ENCODE measurements at places on chromosomes 2 and 18. TPM values are rescaled to one million over a fixed set of nuclear protein-coding genes. Genes with fewer than 3 reads are reported as not detected.

GRCh38 chr18:76823161-76823538, 793 bp downstream of the ZNF236 start:
- no peak for DNase-seq

GRCh38 chr2:103010306-103010705, 248.5 kb downstream of the TMEM182 start:
- DNase-seq = no peak

- no peak for DNase-seq
These were observed 28.9 kb downstream of the PPP1CB start for GRCh38 chr2:28780496-28780895.

- no peak for DNase-seq
These were observed 179.7 kb downstream of the ICOS start for GRCh38 chr2:204116159-204116792.

DNA sequence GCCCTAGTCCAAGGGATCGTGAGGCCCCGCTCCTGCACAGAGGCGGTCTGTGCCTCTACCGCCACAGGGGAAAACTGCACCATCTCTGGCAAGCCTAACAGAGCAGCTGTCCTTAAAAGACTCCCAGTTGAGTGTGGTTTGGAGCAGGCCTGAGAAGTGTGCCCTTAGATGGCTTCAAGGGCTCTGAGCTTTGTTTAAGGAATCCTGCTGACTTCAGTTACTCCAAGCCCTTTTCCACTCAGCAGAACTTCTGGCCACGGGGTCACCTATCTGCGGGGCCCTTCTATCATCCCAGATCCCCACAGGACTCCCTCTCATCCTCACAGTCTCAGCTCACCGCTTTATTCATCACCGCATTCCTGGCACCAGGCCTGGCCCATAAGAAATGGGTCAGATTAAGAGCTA, 131.5 kb downstream of the CCDC74A start:
- DNase-seq = no peak

GRCh38 chr2:70049255-70049654, 38.0 kb upstream of the PCBP1 start:
- DNase-seq = no peak

GRCh38 chr2:37683921-37684780, 12.7 kb upstream of the CDC42EP3 start:
- DNase-seq = peak; percentile 75

GRCh38 chr2:148998165-148998830, 40.2 kb upstream of the LYPD6B start:
- DNase-seq = no peak

DNA sequence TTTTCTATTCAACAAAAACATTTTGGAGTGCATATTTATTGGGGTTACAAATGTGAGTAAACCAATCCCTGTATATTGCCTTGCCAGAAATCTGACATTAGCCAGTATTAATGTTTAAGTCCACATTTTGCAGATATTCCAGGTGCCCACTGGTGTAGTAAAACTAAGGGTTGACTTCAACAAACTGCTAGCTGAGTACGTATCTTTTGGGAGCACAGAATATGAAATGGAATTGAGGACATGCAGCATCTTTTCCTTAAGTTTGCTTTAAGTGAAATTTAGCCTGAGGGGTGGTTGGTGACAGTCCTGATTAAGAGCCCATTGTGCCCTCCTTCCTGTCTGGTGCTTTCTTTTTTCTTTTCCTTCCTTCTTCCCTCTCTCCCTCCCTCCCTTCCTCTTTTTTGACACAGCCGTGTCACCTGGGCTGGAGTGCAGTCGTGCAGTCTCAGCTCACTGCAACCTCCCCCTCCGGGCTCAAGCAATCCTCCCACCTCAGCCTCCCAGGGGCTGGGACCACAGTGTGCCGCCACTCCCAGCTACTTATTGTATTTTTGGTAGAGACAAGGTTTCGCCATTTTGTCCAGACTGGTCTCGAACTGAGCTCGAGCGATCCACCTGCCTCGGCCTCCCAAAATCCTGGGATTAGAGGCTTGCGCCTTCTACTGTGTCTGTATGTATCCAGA, 1.6 kb downstream of the NUP35 start:
- no peak for DNase-seq

GRCh38 chr2:74603282-74604000, 44.7 kb downstream of the M1AP start:
- DNase-seq = no peak

DNA sequence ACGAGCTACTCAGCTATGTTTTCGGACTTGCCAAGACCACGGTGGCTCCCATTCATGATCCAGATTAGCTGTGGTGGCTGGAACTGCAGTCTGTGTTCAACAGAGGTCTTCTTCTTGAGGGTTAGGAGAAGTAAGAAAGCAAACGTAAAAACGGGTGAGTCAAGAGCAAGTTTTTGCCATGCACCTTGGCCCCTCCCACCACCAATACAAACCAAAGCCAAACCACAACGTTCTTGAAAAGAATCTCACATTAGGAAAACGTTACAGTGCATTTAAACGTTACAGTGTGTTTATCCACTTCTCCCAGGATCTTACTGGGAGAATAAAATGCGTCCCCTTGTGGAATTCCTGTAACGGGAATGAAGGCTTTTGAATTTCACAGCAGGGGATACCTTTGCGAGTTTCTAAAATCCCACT, 725 bp downstream of the FBXO48 start:
- no peak for DNase-seq

DNA sequence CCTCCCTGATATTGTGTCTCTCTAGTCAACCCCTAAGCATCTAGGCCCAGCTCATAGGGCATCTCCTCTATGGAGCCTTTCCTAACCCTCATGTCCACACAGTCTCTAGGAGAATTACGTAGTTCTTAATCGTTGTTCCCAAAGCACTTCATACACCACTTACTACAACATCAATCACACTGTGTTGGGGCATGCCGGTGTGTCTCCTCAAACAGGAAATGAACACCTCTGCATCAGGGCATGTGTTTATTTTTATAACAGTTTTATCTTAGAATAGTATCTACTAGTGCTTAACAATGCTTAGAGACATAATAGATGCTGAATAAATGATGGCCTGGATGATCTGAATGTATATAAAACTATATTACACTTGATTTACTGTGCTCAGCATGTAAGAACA, 19.7 kb downstream of the CYP1B1 start:
- no peak for DNase-seq

- DNase-seq = peak; percentile 59
These were observed 363.6 kb downstream of the LPIN1 start for GRCh38 chr2:12110074-12110473.

DNA sequence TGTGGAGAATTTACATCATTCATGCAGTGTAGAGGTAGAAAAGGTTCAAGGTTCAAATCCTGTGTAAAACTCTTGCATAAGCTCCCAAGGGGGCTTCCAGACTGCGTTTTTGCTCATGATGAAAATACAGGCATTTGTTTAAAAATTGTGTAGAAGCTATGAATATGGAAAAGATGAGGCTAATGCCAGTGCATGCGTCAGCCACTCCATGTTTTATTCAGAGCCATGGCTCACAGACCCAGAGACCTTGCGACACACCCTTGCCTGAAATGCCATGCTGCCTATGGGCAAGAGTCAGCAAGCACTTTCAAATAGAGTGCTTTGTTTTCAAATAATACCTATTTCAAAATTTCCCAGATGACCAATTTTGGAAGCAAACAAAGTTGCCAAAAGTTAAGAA, 262.3 kb downstream of the TRIB2 start:
- DNase-seq = no peak

- DNase-seq = no peak
These were observed 4.0 kb downstream of the KANSL1L start for GRCh38 chr2:210167227-210167626.

GRCh38 chr2:71889759-71890684, 257.6 kb downstream of the CYP26B1 start:
- no peak for DNase-seq

DNA sequence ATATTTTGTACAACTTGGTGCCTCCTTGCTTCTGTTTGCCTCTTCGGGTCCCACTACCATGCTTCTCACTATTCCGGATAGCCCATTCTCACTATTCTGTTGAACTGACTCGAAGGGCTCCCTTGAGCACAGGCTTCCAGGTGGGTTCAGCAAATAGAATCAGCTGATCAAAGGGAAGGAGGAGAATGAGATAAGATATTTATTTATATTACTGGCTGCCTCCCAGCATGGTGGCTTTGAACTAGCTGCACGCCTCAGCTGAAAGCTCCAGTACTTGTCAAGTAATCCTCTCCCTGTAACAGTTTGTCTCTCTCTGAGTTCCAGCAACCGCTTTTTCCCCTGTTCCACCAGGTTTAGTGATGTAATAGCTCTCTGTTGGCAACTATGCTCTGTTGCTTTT, 187.8 kb upstream of the HNRNPA3 start:
- DNase-seq = no peak

GRCh38 chr2:11582612-11582861, 48.7 kb downstream of the GREB1 start:
- no peak for DNase-seq

GRCh38 chr18:13278062-13278630, 59.6 kb downstream of the LDLRAD4 start:
- no peak for DNase-seq

DNA sequence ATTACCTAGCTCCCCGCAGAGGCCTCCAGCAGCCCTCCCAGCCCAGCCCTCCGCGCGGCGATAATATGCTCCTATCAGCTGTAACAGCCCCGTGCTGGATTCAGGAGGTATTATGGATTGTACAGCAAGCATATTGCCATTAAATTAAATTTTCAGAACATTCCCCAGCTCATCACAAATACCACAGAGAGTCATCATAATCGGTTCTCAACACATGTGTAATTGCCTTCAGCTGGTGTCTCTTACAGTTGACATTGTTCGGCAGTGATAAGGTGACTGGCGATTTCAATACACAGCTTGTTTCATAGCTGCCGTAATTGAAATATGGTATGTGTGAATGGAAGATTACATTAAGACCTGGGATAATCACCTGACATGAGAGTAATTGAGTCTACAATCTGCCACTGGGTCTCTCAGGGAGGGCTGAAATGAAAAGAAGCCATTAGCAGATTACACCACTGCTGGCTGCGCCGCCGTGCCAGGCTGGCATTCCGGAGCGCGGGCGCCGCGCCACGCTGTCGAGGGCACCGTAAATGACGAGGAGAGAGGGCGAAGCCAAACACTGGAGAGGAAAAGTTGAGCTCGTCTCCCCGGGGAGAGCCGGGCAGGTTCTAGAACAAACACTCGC, 549.4 kb upstream of the SALL3 start:
- DNase-seq = no peak

- no peak for DNase-seq
These were observed 1.6 kb downstream of the TSHZ1 start for GRCh38 chr18:75211953-75212750.

GRCh38 chr18:34562252-34562870, 147.7 kb upstream of the DTNA start:
- DNase-seq = no peak

GRCh38 chr2:214492608-214493007, 81.8 kb downstream of the VWC2L start:
- no peak for DNase-seq

GRCh38 chr2:76491503-76491902, 780.8 kb upstream of the GCFC2 start:
- DNase-seq = no peak

DNA sequence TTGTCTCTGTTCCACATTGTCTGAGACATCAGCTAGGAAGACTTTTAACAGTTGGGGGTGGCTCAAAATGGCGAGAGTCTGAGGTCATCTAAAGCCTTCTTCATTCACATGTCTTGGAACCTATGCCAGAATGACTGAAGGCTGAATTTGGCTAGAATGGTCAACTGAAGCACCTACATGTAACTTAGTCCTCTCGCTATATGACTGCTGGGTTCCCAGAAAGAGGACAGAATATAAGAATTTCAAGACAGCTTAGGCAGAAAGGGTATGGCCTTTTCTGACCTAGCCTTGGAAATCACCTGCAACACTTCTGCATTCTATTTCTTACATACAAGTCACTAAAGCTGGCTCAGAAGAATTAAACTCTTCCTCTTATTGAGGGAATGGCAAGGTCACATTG, 75.6 kb upstream of the OTX1 start:
- no peak for DNase-seq

GRCh38 chr2:3309496-3310355, 67.9 kb downstream of the EIPR1 start:
- DNase-seq = no peak

GRCh38 chr2:143802242-143802641, 673.0 kb downstream of the ARHGAP15 start:
- no peak for DNase-seq

- DNase-seq = no peak
These were observed 183.6 kb upstream of the DLGAP1 start for GRCh38 chr18:4638680-4639079.

- DNase-seq = no peak
These were observed 23.9 kb downstream of the MTHFD2 start for GRCh38 chr2:74222300-74222650.

DNA sequence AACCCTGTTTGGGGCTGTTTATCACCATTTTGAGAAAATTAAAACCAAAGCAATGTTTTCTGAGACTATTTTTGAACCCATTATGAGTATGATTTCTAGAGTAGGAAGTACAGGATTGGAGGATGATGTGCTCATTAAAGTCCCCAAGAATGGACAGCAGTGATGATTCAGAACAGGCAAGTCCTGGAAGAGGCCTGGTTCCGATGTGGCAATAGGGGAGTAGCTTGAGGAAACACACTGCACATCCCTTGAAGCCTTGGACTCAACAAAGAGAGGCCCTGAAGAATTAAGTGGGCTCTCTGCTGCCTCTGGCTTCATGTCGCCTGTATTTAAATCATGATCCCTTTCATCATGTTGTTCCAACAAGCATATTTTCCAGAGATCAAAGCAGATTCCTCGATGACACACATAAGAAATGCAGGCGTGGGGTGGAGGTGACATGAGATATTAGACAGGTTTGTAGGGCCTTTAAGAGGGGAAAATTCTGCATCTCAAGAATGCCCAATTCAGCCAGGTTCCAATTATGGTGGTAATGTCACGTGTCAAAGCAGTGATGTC, 242.2 kb downstream of the FHOD3 start:
- no peak for DNase-seq

GRCh38 chr2:200625282-200625681, 39.5 kb downstream of the AOX1 start:
- DNase-seq = no peak

- no peak for DNase-seq
These were observed 66.8 kb downstream of the ZNF236 start for GRCh38 chr18:76889091-76889699.

GRCh38 chr2:212953170-212953920, 198.1 kb downstream of the IKZF2 start:
- DNase-seq = no peak

MYO7B gene
- 4.4 TPM for total RNA-seq

POTEJ gene
- 0.09 TPM for total RNA-seq

LAMA1 gene
- 0.71 TPM for total RNA-seq

PIGN gene
- 13.5 TPM for total RNA-seq

RPIA gene
- 25.4 TPM for total RNA-seq

HMSD gene
- 2.7 TPM for total RNA-seq

XIRP2 gene
- 0.14 TPM for total RNA-seq

FAM110C gene
- 0.05 TPM for total RNA-seq

ALPP gene
- 0.09 TPM for total RNA-seq

SERPINB12 gene
- total RNA-seq = 2.6 TPM

C2orf80 gene
- total RNA-seq = not detected

IL36A gene
- 0.99 TPM for total RNA-seq

PDE11A gene
- total RNA-seq = 0.14 TPM

KCNG2 gene
- total RNA-seq = 0.19 TPM

HOXD13 gene
- not detected for total RNA-seq

HK2 gene
- 8.2 TPM for total RNA-seq
